Activated naive CD8-positive, alpha-beta T cell treated with anti-CD3 and anti-CD28 coated beads, Interleukin-2, amount 50 U/mL, for 16 hours (primary cell): ENCODE measurements at places on chromosomes 16 and 17.

DNA sequence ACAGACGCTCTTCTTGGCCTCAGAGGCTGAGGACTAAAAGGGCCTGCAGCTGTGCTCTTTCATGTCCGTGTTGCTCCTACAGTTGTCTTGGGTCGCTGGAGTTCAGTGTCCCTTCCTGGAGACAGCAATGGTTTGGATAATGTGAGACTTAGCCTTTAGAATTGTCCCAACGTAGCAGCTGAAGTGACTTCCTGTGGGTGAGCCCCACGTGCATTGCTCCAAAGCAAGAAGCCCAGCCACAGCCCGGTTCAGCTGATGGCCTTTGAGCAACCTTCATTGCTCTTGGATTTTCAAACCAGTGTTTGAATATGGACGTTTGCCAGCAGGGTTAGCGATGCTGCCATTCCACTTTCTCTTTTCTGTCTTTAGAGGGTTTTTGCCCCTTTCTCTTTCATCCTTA is 19.7 kb downstream of the TMEM11 start:
- no peak for DNase-seq

- no peak for DNase-seq
These were observed 30.7 kb downstream of the CDRT4 start for GRCh38 chr17:15436473-15437302.

DNA sequence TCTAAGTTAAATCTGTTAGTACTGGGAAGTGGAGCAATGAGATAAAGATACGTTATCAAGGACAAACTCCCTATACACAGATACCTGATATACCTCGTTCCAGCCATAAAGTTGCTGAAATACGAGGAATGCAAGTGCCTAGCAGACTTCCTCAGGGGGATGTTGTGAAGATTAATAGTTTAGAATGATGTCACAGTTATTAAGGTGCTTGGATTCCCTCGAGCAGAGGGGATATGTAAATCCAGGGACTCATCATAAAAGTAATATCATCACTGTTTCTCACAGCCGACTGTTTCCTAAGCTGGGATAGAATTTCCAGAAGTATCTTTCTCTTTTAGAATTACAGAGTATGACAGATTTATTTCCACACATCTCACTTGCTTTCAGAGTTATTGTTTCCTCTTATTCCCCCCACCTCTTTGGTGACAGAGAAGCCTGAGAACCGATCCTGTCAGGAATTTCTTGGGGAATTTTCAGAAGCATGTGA is 28.4 kb upstream of the ZFHX3 start:
- DNase-seq = no peak

DNA sequence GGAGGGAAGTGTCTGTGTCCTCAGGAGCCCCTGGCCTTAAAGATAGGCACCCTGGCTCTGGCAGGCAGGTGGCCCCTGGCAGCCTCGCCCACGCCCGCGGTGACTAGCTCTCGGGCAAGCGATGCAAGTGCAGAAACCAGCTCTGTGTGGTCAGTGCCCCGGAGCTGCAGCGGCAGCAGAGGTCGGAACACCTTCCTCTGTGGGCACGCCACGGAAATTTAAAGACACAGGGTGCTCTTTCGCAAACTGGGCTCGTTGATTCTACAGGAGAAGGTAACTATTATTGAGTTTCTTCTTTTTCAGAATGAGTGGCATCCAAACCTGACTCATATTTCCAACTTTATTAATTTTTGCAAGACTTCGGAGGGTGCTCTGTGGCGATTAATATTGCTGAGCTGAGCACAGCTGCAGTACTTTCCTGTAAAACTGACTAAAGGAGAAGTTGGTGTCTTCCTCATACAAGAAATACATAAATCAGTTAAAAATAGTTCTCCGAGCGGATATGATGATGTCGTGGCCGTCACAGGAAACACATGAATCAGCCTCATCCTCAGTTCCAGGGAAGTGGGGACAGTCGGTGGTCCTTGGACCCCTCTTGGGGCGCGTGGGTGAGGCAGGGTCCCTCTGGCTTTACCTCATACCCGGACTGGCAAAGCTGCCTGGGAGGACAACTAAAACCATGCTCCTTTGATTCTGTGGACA is 120.2 kb downstream of the METRNL start:
- no peak for DNase-seq

- no peak for DNase-seq
These were observed 68.7 kb upstream of the MARCHF10 start for GRCh38 chr17:62876673-62877405.

GRCh38 chr16:85200471-85201278 is 88.4 kb upstream of the CIBAR2 start:
- DNase-seq = no peak

- no peak for DNase-seq
These were observed 2.6 kb downstream of the SLC5A2 start for GRCh38 chr16:31485571-31485970.

GRCh38 chr16:29806099-29806579 is at the start of gene MAZ:
TSS of gene MAZ (plus strand) at chr16:29806529. CDS start at chr16:29806702, 173 bp downstream.
- DNase-seq = peak; percentile 55

DNA sequence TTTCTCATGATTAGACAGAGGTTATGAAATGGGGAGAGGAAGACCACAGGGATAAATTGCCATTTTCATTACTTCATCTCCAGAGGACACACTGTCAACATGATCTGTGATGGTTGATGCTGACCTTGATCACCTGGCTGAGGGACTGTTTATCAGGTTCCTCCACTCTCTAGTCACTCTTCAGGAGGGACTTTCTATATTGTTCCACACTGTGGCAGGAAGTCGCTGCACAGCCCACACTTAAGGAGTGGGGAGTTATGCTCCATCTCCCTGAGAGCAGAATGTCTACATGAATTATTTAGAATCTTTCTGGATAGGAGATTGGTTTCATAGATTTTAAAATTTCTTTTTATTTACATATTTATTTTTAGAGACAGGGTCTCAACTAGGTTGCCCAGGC is 46.7 kb downstream of the CYB5B start:
- no peak for DNase-seq
